ENCODE measurements at places on chromosomes 11 and 22.

DNA sequence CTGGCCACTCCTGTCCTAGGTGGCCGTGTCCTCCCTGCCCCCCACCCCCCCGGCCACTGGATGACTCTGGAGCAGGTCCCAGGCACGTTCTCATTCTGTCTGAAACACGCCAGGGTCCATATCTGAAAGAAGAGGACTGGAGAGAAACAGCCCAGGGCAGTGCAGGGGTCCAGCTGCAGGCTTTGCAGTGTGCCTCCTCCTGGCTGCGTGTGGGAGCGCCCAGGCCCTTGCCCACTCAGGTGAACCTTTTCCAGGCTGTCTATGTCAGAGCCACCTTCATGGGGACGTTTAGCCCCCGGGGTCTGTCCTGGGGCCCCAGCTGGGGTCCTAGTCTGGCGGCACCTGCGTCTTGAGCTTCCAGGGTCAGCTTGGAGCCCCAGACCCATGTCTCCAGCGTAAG lies 15.6 kb downstream of the GRAMD4 start:
- DNase-seq = no peak

DNA sequence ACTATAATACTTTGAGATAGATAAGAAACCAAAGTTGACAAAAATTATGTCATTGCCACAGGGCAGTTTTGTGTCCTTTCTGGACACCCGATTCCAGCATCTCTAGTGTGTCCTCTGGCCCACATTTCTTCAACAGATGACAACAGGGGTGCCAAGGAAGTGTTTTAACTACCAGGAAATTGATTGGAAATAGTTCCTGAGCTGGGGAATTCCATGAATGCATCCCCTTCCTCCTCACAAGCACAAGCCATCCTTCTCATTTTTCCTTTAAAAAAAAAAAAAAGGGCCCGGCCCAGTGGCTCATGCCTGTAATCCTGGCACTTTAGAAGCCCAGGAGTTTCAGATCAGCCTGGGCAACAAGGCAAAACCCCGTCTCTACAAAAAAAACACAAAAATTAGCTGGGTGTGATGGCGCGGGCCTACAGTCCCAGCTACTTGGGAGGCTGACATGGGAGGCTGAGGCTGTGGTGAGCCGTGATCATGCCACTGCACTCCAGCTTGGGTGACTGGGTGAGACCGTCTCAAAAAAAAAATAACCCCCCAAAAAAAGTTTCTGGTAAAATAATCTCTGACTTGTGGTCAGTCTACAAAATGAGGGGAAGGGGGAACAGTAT lies 797 bp upstream of the B3GAT3 start:
- DNase-seq = no peak

DNA sequence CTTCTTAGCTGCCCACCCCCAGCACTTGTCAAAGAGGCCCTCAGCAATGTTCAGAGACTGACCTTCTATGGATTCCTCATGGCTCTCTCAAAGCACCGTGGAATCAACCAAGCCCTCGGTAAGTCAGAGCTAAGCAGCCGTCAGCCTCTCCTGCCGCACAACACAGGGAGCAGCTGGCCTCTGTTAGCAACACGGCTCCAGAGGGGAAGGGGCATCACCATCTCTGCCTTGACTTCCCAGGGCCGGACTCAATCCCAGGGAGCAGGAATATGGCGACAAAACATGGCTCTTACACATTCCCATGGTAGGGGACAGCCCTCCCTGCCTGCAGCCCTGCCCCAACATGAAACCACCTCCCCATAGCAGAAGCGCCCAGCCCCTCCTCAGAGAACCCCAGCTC lies 18.9 kb downstream of the ARFGAP2 start:
- no peak for DNase-seq

DNA sequence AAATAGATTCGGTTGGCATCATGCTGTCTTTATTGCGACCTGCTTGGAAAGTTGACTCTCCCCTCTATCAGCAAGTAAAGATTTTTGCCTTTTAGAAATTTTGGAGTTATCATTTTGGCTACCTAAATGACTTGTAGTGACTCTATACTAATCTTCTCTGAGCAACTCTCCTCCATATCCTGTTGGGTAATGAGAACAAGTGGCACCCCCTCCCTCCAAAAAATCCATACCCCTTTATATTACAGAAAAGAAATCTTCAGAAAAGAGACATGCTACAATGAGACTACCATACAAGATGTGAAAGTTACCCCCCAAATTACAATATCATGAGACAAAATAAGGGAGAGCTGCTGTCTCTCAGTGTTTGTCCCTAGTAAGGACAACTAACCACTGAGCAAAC lies 1.2 kb downstream of the JAML start:
- DNase-seq = no peak

DNA sequence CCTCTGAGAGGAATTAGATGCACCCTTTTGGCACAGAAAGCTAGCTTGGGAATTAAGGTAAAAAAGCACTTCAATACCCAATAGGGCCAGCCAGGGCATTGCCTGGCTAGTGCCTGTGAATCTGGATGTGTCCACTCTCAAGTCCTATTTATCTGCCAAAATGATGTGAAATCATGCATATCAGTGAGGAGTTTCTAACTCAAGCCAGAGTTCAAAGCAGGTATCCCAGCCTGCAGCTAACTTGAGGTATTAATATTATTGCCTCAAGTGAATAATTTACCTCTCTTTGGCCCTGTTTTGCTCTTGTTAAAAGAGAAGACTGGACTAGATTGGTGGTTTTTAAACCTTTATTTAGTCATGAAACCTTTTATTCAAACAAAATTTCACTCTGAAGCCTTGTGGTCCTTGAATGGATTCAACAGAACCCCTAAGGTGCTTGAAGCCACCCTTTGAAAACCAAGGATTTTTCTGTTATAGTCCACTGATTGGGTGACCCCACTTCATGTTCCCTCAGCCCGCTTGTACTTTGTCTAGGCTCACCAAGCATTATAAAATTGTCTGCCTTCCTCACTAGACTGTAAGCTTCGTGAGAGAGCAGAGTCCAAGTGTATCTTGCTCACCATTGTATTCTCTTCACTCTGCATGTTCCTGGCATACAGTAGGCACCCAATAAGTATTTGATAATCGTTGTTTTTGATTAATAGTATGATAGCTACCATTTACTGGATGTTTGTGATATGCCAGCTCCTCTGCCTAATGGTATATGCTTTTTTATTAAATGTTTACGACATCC lies 4.5 kb downstream of the RNF121 start:
- DNase-seq = no peak

DNA sequence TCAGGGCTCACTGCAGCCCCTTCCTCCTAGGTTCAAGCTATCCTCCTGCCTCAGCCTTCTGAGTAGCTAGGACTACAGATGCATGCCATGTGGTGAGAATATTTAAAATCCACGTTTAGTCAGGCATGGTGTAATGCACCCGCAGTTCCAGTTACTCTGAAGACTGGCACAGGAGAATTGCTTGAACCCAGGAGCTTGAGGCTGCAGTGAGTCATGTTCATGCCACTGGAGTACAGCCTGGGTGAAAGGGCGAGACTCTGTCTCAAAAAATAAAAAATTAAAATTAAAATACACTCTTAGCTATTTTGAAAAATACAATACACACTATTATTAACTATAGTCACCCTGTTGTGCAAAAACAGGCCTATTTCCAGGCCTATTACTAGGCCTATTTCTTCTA lies 38.4 kb downstream of the NOX4 start:
- no peak for DNase-seq

DNA sequence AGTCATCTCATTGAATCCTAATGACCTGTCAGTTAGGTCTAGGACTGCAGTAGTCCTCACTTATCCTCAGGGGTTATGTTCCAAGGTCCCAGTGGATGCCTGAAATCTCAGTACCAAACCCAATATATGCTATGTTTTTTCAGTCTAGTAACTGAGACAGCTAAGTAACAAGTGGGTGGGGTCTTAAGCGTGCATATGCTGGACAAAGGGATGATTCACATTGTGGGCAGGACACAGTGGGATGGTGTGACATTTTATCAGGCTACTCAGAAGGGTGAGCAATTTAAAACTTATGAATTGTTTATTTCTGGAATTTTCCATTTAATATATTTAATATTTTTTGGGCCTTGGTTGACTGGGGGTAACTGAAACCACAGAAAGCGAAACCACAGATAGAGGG lies 29.0 kb downstream of the DDX10 start:
- no peak for DNase-seq

GRCh38 chr11:11731311-11732083 lies 109.7 kb upstream of the GALNT18 start:
- DNase-seq = no peak

DNA sequence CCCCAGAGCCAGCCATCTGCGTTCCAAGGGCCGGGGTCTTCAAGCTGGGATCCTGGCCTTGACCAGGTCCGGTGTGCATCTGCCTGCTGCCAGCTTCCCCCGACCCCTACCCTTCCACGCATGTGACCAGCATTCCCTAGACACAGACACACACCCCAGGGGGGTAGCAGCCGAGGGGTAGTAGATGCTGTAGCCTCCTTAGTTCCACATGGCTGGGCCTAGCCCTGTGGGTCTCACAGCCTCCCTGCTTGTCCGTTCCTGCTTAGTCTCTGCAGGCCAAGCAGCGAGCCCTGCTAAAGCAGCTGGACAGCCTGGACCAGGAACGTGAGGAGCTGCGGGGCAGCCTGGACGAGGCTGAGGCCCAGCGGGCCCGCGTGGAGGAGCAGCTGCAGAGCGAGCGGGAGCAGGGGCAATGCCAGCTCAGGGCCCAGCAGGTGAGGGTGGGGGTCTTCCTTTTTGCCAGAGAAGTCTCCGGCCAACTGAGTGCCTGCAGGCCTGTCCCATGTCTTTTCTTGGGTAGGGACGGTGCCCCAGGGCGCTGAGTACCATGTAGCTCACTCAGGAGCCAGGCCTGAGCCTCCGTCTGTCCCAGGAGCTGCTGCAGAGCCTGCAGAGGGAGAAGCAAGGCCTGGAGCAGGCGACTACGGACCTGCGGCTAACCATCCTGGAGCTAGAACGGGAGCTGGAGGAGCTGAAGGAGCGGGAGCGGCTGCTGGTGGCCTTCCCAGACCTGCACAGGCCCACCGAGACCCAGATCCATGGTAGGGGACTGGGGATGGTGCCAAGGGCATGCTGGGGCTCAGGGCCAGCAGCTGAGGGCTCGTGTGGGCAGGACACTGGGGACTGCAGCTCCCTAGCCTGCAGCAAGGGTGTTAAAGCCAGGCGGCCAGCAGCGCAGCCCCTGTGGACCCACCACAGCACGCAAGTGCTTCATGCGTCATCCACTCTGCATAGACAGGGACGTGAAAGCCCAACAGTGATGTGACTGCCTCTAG lies 13.6 kb downstream of the RNF215 start:
- no peak for DNase-seq

DNA sequence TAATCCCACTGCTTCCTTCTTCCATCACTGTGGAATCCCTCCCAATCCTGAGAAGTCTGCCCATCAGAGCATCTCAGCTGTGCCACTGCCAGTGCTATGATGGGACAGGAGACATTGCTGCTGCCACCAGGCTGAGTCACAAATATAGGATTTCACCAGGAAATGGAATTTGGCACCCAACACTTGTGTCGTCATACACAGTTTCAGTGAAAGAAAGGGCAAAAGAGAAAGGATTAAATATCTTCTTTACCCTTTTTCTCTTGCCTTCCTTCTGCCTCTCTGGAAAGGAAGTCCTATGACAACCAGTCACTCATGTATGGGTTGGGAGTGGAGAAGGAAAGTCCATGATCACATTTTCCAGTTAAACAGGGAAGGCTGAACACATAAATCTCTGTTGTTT lies 133.4 kb downstream of the SPON1 start:
- DNase-seq = no peak

GRCh38 chr11:119481667-119482400 lies 58.9 kb upstream of the THY1 start:
- DNase-seq = no peak

DNA sequence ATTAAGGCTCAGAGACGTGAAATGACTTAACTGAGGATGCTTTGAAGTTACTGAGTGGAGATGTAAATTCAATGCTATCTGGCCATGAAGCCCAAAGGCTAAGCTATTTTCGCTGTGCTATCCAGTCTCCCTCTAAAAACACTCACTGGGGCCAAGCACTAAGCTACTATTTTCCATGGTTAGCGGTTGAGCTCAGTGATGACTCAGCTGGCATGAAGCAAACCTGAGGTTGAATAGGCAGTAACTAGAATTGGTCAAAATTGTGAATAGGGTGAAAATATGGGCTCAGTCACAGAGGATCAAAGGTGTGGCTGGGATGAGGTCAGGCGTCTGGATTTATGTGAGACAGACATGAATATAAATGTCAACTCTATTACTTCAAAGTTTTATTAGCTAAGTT lies 564.2 kb upstream of the KIRREL3 start:
- DNase-seq = no peak

DNA sequence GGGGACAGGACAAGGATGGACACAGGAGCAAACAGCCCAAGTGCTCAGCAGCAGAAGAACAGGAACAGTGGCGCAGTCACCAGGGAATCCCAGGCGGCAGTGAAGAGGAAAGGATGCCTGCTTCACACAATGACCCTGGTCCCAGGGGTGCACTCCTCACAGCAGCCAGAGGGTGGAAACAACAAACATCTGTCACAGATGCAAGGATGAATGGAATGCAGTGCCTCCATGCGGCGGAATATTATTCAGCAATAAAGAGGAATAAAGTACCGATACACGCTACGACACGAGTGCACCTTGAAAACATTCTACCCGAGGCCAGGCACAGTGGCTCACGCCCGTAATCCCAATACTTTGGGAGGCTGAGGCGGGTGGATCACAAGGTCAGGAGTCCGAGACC lies 12.7 kb downstream of the CSNK1E start:
- DNase-seq = no peak

- DNase-seq = no peak
These were observed 44.7 kb downstream of the IRAG1 start for GRCh38 chr11:10648871-10649270.

DNA sequence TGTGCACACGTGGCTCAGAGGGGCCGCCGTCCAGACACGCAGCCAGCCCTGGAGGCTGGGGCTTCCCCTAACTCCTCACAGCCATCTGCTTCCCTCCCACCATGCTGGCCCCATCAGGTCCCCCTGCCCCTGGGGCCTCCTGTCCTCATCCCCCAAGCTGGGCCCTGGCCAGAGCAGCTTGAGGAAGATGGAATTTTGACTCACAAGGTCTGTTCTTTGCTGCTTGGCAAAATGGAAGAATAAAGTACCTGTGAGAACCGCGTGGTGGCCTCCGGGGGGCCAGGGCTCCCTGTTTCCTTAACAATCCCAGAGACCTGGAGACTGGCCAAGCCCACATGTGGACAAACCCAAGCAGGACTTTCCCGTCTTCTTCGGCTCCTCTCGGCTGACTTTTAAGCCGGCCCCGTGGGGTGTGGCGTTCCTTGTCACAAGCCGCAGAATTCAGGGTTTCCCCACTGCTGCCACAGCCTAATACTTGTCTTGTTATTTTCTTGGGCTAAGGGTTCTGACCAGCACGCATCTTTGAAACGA lies 872.8 kb downstream of the BRD1 start:
- no peak for DNase-seq

GRCh38 chr22:37312549-37313183 lies 30.4 kb downstream of the CYTH4 start:
- no peak for DNase-seq

- DNase-seq = no peak
These were observed at the start of gene H19 for GRCh38 chr11:1997755-1998154. TSS of gene H19 (minus strand) at chr11:1997842.

DNA sequence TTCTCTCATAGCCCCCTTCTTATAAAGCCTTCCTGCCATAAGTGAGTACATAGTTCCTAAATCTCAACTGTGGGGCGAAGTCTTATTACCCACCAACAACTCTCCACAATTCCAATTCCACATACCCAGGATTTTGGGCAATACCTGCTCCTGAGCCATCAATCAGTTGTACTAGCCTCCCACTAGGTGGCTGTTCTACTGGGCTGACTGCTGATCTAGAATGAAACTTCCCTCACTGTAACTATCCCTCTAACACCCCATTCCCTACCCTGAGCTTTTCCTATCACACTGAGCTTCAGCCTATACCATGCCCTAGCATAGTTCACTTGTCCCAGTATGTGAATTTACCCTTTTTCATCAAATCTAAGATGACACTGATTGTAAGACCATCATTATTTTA lies 52.5 kb downstream of the RRAS2 start:
- no peak for DNase-seq

Data from stimulated activated CD8-positive, alpha-beta memory T cell treated with anti-CD3 and anti-CD28 coated beads, Interleukin-7, amount 100 ng/mL, for 1 hour (primary cell).